ENCODE measurements at places on chromosomes 1 and 21. TPM values are rescaled to one million over a fixed set of nuclear protein-coding genes. Genes with fewer than 3 reads are reported as not detected.

DNA sequence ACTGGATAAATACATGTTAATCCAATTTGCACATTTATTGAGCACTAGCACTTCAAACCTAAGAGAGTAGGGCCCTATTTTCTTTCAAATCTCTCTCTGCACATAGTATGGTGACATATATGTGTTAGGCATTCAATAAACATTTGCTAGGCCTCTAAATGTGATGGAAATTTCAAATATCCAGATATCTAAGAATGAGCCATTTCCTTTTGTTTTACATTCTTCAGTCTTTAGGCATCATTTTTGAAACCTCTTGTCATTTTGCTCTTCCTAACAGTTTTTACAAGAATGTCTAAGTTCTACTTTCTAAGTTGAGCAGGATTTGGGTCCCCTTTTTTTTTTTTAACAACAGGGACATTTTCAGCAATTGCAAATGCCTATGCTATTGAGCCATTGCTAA, 395.7 kb upstream of the ST6GALNAC5 start:
- no peaks in the 10 kb centered on the region for H3K36me3 ChIP-seq
- no peaks in the 10 kb centered on the region for H3K27me3 ChIP-seq
- H3K4me3 ChIP-seq = no peak overlapping the region
- DNase-seq = no peak

Gene SLAMF9
- not detected for total RNA-seq

GRCh38 chr21:38326899-38327298, 70.1 kb downstream of the KCNJ15 start:
- no peak for DNase-seq
- no peak overlapping the region for H3K27ac ChIP-seq
- peaks cover 32% of the 10 kb centered on the region for H3K4me1 ChIP-seq
- peaks cover 5% of the 10 kb centered on the region for H3K27me3 ChIP-seq
- H3K36me3 ChIP-seq = no peaks in the 10 kb centered on the region

Gene FCRL2
- not detected for total RNA-seq
